ENCODE measurements at places on chromosomes 7 and 10.

DNA sequence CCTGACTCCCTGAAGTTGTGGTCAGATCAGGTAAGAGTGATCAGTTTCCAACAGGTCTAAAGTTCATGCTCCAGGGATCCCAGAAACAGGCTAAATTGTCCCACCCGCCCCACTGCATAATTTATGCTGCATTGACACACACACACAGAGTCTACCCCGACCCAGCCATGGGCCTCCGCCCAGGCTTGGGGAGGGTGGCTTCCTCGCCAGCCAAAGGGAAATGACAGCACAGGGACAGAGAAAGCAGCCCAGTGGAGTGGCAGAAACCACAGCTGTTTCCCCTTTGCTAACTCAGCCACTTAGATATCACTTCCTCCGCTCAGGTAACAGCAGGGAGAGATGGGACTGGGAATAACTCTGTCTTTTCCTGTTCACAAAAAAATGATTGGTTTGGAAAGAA, 9.4 kb downstream of the SH3PXD2A start:
- peak; percentile 69 for DNase-seq

- DNase-seq: peak; percentile 60
Measured at GRCh38 chr10:61978965-61979364, 77.5 kb downstream of the ARID5B start.

DNA sequence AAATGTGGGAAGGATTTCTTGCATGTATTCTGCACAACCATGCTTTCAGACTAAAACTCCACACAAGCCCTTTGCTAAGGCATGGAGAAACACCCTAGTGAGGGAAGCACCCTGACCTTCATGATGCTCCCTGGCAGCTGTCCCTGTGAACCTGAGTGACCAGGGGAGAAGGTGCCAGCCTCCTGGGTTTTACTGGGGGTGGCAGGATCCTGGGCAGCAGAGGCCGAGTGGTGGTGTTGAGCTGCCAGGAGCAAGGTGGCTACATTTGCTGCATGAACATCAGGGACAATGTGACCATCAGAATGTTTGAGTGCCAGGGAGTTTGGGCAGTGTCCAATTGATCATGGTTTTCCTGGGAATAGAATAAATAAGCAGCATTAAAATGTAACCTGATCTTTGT, 437.9 kb downstream of the TCERG1L start:
- no peak for DNase-seq

DNA sequence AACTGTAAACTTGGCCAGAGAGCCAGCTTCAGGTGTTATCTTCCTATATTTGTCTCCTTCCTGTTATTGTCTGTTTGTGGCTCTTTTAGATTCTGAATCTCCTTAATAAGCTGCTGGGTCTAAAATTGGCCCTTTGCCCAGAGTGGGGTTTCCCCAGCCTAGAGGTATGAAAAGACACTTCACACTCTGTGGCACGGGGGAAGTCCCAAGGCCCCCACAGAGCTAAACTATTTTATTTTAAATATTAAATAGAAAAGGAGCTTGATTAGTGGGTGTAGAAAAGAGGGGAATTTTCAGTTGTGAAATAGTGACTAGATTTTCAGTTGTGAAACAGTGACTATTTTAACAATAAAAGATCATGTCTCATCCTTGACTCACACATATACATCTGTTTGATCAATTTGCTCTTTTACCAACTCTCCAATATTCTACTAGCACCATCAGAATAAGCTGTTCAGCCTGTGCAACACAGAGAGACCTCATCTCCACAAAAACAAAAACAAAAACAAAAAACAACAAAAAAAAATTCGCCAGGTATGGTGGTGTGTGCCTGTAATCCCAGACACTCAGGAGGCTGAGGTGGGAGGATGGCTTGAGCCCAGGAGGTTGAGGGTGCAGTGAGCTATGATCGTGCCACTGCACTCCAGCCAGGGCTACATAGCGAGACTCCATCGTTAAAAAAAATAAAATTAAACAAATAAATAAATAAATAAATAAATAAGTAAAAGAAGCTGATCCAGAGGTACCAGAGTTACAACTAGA, 24.9 kb upstream of the ADO start:
- no peak for DNase-seq

DNA sequence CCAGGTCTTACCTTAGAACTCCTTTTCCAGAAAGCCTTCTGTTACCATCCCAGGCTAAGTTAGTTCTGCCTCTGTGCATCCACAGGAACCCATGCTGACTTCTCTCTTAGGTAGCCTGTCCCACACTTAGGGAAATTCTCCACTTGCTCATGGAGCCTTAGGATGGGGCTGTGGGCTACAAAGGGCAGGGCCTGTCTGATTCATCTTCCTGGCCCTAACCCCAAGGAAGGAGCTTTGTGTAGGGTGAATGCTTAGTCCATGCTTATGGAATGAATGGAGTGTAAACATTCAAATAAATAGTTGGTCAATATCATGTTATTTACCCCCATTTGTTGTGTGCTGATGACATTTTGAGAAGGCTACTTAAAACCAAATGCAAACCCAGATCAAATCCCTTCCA, 54.7 kb downstream of the EMX2 start:
- no peak for DNase-seq

- no peak for DNase-seq
Measured at GRCh38 chr10:73099141-73099540, 2.5 kb upstream of the P4HA1 start.

- DNase-seq: no peak
Measured at GRCh38 chr10:126104767-126105166, 208.4 kb downstream of the FANK1 start.

GRCh38 chr7:157978766-157979165, 608.9 kb downstream of the PTPRN2 start:
- DNase-seq: no peak

DNA sequence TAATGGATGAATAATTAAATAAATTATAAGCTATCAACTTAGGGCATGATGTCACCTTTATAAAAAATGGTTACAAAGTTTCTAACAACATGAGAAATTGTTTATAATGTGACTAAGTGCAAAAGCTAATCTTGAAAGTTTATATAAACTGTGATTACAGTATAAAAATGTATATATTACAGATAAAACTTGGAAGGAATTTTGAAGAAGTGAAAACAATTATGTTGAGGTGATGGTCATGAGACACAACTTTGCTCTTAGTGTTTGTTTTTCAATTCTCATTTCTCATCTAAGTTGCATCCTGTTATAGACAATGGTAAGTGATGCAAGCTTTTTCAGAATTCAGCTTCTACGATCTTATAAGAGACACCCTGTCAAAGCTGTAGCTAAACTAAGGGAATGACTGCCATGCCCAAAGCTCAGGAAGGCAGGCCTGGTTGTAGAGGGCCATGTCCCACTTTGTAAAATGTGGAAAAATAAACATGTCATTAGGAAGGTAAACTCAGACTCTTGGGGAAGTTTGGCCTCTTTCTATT, 23.9 kb downstream of the MACC1 start:
- DNase-seq: no peak

- DNase-seq: no peak
Measured at GRCh38 chr10:128950159-128950915, 516.7 kb upstream of the MGMT start.

DNA sequence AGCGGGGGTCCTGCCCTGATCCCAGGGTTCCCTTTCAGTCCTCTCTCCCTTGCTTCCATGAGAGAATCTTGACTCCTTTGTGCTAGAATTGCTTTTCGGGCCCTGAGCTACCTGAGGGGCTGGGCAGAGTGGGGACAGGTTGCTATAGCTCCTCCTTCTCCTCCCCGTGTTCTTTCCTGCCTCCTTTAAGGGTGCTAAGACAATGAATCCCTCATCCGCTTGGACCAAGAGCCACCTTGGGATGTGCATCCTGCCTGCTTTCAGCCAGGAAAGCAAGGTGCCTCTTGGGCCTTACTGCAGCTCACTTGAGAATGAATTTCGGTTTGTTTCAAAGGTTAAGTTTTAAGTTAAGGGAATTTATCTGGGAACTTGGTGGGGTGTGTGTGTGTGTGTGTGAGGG, 53.6 kb downstream of the ADRA2A start:
- DNase-seq: no peak

DNA sequence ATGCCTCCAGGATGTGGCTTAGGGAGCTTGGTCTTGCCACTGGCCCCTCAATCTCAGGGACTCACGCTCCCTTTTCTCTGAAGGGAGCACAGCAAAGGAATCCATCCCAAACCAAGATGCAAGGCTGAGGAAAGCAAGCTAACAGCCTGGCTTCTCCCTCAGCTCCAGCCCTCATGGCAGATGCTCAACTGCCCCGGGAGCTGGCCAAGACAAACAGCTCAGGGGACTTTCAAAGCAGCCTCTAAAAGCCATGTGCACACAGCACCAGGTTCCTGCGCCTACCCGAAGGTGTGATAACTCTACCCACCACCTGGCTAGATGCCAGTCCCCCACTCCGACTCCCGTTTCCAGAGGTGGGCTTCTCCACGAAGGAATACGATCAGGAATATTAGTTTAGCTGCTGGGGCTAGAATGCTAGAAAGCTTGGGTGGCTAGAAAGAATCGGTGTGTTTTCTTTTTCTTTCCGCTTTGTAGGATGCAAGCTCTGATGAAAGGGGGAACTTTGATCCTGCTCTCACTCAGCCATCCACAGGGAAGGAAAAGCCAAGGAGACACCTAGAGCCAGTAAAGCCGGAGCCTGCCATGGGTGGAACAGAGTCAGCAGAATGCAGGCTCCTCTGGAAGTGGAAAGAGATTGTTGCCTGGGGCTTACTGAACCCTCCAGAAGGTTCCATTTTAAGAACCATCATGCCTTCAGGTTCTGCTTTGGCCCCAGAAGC, 89.0 kb upstream of the FGFR2 start:
- peak; percentile 77 for DNase-seq

- no peak for DNase-seq
Measured at GRCh38 chr10:57506414-57507094, 761.1 kb downstream of the IPMK start.

DNA sequence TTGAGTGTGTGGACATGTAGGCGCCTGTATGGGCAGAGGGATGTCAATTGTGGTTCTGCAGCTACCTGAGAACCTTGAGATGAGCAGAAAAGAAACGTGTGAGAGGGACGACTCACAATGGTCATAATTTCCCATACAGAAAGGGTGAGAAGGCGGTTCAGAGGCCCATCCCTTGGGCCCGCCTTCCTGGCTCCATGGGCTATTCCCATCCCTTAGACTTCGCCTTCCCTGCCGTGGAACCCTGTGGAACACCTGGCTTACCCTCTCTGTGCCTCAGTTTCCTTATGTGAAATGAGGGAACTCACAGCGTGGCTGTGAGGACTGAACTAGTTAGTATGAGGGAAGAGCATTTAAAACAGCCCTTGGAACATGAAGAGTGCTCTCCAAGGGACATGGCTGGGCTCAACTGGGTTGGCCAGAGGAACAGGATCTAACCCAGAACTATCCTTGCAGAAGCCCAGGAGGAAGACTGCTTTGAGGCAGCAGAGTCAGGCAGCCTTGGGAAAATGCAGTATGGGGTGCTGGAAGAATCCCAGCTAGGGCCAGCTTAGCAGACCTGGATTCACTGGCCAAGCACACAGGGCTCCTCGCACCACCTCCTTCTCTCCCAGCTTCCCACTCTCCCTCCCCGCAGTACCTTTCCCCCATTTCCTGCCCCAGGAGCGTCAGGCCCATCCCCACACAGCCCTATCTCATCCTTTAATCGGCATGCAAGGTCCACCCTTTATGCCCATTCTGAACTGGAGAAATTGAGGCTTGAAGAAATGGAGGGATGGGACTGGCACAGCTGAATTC, 11.1 kb upstream of the ZMIZ1 start:
- peak; percentile 30 for DNase-seq

GRCh38 chr10:48653944-48654698, 30.6 kb upstream of the WDFY4 start:
- no peak for DNase-seq

DNA sequence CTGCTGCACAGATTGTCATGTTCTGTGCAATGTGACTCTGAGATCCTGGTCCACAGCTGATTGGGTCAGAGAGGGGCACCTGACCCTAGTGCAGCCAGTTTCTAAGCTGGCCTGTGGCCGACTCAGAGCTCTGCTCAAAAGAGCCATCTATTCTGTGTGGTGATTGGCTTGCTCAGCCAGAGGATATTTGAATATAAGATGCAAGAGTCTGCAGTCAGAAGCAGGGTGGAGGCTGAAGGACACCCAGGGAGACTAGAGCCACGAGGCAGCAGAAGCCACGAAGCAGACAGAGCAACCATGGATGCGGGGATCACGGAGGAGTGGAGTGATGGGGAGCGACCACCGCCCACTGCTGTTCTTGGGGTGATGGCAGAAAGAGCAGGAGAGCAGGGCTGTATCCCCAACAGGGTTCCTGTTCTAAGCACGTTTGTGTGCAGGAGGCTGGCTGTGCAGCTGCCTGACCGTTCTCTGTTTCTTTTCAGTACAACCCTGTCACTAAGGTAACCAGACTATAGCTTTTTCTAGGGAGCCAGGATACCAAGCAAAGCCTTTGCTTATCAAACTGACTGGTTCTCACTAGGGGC, 19.5 kb upstream of the RHEB start:
- peak; percentile 60 for DNase-seq

DNA sequence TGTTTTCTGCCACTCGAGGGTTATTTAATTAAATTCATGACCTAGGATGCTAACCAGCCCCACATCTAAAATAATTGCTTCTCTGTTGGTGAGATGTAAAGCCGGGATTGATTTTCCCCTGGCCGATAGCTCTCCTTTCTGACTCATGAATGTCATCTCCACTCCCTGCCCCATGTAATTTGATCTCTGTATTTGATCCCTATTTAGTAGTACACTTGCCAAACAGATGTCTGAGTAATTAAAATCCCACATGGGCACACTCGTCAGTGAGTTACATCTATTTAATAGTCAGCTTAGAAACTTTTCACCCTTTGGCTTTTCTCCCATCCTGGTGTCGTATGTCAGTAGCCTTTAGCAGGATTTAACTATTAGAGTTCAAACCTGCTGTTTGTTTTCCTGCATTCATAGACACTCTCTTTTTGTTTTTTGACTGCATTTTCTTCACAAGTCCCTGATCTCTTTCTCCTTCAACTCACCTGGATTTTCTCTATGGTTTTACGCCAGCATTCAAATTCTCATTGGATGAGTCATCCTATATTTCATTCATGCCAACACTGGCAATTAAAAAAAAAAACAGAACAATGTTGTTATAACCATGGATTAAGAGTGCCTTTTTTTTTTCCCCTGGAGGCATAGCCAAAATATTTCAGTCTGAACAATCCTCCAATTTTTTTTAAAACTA, 82.7 kb downstream of the SPAG6 start:
- no peak for DNase-seq

Data from aorta (tissue), 5 donors.